ENCODE measurements at places on chromosomes 7 and 10. TPM values are rescaled to one million over a fixed set of nuclear protein-coding genes. Genes with fewer than 3 reads are reported as not detected.

DNA sequence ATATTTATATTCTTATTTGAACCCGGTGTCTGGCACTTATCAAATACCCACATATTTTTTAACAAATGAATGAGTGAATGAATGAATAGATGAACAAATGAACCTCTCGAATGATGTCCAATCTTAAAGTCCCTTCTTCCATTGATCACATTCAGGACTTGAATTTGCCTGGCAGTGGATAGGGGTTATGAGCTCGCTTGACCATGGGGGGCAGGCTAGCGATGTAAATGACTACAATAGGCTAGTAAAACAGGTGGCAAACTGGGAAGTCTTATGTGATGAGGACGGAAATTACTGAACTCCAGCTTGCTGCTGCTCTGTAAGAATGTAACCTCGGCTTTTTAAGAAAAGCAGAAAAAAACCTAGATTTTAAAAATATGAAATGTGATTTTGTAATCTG, 247.7 kb upstream of the DKK1 start:
- no peak for DNase-seq

DNA sequence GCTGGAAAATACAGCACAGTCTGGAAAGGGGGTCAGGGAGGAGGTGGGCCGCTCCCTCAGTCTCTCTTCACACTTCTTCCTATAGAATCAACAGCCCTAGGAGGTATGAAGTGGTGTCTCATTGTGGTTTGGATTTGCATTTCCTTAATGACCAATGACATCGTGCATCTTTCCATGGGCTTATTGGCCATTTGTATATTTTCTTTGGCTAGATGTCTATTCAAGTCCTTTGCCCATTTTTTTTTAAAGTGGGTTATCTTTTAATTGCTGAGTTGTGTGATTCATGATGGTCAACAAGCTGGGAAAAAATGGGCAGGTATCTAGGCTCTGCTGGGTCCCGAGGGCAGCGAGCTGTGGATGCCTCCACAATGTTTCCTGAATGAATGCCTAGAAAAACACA, 29.1 kb downstream of the TMEM130 start:
- DNase-seq: no peak

DNA sequence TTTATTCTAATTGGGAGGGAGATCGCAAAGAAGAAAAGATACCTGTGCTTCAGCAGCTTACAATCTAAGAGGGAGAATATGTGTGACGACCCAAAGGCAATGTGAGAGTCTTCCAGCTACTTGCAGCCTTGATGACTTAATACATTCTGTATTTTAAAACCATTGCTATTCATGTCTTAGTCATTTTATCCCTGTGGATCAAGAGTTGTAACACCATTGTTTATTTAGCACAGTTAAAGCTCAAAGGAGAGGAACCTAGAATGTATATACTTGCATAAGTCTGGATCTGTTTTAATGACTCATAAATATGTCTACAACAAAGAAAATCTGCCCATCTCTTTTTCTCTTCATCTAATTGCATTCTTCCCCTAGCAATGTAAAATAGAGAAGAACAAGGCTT, 117.9 kb upstream of the DLX6 start:
- DNase-seq: no peak

GRCh38 chr7:136940917-136941316, 72.5 kb downstream of the CHRM2 start:
- DNase-seq: no peak

Gene SFTPD
- not detected for total RNA-seq

Gene IL15RA
- 5.4 TPM for total RNA-seq

GRCh38 chr10:69858201-69858600, 56.5 kb downstream of the COL13A1 start:
- no peak for DNase-seq

- DNase-seq: no peak
These were observed 131.3 kb downstream of the FAM53B start for GRCh38 chr10:124612611-124613498.

DNA sequence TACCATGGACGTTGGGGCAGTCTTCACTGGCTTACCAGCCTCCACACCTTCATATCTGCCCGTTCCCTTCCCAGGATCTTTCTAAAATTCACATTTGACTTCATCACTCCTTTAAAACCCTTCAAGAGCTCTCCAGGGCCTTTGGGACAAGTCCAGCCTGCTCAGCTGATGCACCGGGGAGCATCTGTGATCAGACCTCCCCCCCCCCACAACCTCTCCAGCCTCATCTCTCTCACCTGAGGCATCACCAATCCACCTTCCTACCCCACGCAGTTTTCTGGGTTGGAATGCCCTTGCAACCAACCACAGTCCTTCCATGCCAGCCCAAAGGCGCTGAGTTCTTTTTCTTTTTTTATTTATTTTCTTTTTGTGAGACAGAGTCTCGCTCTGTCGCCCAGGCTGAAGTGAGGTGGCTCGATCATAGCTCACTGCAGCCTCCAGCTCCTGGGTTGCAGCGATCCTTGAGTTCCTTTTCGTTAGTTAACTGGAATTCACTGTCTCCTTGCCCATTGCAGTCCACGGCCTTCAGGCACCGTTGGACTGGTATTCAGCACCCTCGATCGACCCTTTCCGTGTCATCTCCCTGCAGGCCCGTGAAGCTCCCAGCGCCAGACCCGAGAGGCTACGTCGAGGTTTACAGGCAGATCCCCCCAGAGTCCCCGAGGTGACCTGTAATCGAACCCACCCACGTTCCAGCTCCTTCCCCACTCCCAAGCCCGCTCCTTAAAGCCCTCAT, 654 bp downstream of the ALKBH4 start:
- DNase-seq: no peak

DNA sequence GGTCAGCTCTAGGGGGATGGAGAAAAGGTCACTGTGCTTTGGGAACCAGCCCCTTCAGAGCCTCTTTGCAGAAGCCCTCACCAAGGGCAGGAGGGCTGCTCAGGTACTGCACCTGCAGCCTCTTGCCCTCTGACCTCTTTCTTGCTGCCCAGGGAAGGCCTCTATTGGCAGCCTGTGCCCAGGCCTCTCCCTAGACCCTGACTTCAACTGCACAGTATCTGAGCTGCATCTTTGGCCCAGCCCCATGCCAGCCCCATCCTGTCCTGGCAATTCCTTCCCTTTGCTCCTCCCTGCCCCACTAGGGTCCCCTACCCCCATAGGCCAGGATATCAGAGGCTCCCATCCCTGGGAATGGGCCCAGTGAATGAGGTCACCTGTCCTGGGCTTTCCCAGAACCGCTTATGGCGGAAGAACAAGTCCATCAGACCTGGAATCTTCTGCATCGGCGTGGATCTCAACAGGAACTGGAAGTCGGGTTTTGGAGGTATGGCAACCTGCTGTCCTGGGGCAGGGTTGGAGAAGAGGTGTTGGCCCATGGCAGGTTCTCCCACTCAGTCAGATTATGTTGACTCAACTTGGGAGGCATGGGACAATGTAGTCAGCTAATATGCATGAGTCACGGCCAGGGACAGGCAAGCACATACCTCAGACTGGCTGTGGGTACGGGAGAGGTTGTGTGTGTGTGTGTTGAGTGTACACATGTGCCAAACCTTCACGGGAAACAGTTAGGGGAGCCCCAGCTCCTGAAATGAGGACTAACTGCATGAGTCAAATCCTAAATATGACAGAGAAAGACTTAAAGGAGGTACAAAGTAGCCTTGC, 17.1 kb upstream of the CPA1 start:
- no peak for DNase-seq

Gene NEUROD6
- not detected for total RNA-seq

- no peak for DNase-seq
These were observed 75.0 kb downstream of the GATA3 start for GRCh38 chr10:8129438-8129837.

DNA sequence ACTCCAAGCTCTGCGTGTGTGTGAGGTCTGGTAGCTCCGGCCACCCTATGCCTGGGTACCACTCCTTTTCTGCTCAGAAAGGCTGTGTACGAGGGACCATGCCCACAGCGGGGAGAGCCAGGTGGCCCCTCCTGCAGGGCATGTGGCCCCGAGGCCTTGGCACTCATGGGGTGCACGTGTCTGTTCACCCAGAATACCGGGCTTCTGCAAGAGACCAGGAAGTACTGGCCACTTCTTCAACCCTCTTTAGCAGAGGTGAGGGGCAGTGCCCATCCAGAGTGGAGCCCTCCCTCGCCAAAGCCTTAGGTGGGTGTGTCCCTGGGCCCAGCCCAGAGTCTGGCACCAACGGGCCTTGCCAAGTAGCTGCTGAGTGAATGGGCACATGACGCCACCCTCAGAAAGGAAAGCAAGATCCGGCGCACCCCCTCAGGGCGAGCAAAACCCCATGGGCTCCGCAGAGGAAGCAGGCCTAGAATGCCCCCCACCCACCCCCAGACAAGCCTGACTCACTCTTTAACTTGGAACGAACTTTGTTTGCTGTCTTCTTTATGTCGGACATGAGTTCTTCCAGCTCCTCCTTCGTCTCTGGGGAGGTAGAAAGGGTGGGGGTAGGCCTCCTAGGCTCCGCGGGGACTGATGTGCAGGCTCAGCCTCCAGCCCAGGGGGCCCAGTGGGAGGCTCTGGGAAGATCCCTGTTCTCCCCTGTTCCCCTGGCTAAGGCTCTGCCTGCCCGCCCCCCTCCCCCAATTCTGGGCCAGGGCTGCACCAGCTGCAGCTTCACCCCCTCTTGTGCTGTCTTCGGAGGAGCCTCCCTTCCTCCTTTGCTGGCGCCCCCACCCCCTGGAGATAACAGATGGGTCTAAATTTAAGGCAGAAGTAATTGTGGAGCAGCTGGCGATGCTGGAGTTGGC, 14.6 kb downstream of the STX1A start:
- no peak for DNase-seq

Gene RALA
- total RNA-seq: 35.5 TPM

Data from CD8-positive, alpha-beta T cell (primary cell).